M059J (cell line): ENCODE measurements at places on chromosomes 13 and 19. TPM values are rescaled to one million over a fixed set of nuclear protein-coding genes. Genes with fewer than 3 reads are reported as not detected.

LILRB4 gene
- not detected in 2 replicates for total RNA-seq

UNC13A gene
- 0.05 TPM in 1 of 2 replicates, not detected in the other for total RNA-seq

CELF5 gene
- not detected in 2 replicates for total RNA-seq

ERICH6B gene
- total RNA-seq: not detected in 2 replicates

MISP3 gene
- 2.2 TPM in 1 of 2 replicates, not detected in the other for total RNA-seq

ACP7 gene
- 0.89 and 1.7 TPM in 2 replicates for total RNA-seq

SIAH3 gene
- 0.10 and 0.37 TPM in 2 replicates for total RNA-seq

NANOS2 gene
- total RNA-seq: not detected in 2 replicates

ZC3H4 gene
- total RNA-seq: 4.5 and 11.2 TPM in 2 replicates

DNAJC3 gene
- 25.2 and 33.3 TPM in 2 replicates for total RNA-seq

PSG7 gene
- total RNA-seq: 0.05 and 1.1 TPM in 2 replicates

PRODH2 gene
- total RNA-seq: not detected in 2 replicates
